ENCODE measurements at places on chromosomes 16 and 17.

DNA sequence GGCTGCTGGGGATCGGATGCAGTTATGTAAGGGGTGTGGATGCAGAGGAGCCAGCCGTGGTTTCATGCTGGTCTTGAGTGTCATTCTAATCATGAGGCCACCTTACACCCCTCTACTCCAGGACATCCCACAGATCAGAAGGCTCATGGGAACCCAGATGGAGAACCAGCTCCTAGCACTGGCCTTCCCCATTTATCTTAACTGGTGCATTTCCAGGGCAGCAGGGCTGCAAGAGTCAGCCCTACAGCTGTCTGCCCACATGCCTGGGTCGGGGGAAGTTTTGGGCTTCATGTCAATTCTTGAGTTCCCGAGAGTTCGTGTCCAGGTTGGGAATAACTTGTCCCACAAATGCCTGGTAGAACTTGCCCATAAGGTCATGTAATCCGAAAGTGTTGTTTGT is 29.1 kb downstream of the RPTOR start:
- DNase-seq: no peak

DNA sequence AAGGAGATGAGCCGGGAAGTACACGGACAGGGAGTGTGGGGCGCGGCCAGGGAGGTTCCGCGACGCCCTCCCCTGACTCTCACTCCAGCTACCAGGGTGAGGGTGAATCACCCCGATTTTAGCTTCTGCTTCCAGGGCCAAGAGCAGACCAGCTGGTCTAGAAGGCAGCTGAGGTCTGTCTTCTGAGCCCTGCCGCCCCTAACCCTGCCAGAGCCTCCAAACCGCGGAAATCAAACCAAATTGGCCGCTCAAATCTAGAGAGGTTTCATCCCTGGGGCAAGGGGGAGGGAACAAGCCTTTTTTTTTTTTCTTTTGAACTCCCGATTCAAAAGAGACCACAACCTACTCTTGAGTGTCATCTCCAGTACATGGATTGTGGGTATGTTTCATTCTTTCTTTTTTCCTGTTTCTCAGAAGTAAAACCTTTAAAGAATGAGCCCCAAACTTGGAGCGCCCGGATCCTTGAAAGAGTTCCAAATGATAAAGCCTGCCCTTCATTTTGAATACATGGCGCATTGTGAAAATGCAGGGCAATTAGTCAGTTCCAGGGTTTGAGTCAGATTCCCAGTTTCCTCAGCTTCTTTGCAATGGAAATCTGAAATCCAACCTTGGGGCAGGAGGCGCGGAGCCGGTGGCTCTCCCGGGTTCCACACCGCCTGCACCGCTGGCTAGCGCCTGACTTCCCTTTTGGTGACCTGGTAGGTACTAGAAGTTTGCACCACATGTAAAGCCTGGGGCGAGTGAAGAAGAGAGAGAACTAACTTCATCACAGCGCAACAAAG is 16.5 kb upstream of the ZFHX3 start:
- no peak for DNase-seq

DNA sequence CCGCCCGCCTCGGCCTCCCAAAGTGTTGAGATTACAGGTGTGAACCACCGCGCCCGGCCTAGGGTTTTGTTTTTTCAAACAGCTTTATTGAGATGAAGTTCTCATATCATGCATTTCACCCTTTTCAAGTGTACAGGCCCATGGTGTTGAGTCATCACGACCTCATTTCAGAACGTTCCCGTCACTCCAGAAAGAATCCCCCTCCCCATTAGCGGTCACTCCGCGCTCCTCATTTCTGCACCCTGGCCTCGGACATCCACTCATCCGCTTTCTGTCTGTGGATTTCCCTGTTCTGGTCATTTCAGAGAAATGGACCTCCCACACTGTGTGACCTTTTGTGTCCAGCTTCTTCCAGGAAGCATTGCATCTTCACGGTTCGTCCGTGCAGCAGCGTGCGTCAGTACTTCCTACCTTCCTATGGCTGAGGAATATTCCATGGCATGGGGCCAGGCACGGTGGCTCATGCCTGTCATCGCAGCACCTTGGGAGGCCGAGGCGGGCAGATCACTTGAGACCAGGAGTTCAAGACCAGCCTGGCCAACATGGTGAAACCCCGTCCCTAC is 135.2 kb upstream of the GSE1 start:
- DNase-seq: peak; percentile 5

GRCh38 chr17:14428648-14429029 is 127.8 kb downstream of the HS3ST3B1 start:
- no peak for DNase-seq

DNA sequence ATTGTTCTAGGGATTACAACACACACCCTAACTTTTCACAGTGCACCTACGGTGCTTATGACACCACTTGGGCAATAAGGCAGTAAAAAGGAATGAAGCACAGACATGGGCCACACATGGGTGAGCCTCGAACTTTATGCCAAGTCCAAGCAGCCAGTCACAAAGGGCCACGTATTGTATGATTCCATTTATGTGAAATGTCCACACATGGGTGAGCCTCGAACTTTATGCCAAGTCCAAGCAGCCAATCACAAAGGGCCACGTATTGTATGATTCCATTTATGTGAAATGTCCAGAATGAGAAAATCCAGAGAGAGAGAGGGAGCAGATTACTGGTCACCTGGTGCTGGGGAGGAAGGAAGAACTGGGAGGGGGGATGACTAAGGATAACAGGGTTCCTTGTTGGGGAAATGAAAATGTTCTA is 22.2 kb downstream of the RMI2 start:
- DNase-seq: peak; percentile 4

DNA sequence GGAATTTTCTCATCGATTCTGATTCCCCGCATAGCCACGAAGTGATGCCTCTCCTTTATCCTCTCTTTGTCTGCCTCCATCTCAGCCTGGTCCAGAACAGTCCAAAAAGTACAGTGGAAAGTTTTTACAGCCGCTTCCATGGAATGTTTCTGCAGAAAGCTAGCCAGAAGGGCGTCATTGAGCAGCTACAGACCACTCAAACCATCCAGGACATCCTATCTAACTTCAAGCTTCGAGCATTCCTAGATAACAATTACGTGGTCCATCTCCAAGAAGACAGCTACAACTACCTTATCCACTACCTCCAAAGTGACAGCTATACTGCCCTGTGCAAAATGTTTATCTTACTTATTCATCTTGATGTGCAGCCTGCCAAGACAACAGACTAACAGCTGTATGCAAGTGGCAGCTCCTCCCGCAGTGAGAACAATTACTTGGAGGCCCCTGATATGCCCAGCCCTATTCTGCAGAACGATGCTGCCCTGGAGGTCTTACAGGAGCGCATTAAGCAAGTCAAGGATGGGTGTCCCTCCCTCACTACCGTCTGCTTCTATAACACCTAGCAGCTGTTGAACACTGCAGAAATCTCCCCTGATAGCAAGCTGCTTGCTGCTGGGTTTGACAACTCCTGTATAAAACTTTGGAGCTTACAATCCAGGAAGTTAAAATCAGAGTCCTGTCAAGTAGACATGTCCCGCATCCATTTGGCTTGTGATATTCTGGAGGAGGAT is 38.9 kb downstream of the SLFN12L start:
- DNase-seq: no peak

DNA sequence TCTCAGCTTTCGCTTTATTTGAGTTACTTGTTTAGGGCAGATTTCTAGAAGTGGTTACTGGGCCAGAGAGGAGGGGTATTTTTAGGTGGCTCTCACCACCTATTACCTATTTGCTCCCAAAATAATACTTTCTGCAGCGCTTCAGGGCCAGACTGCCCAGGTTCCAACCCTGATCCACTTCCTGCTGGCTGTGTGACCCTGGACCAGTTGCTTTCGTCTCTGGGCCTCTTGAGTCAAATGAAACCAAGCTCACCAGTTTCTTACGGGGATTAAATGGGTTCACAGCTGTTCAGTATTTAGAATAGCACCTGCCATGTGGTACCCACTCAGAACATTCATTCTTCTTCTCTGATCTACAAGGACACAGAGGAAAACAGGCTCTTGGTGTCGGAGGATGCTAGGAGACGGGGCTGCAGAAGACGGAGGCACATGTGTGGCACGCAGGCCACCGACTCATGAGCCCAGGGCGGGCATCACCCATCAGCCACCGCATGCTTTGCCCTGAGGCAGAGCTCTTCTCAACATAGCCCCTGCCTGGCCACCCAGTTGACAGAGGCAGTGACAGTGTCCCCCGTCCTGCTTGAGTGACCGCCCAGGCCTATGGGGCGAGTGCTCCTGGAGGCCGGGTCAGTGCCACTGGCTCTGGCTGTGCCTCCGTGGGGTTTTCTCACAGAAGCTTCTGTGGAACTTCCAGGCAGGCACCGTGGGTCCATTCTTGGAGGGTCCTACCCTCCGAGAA is 149.0 kb upstream of the PLCG2 start:
- DNase-seq: no peak

- DNase-seq: peak; percentile 7
Measured at GRCh38 chr16:9159839-9160550, 68.6 kb downstream of the HAPSTR1 start.

GRCh38 chr17:10147761-10148415 is 50.5 kb downstream of the GAS7 start:
- no peak for DNase-seq

GRCh38 chr16:6570530-6570929 is 762.1 kb upstream of the RBFOX1 start:
- DNase-seq: no peak

GRCh38 chr16:72530434-72530833 is 358.5 kb upstream of the PMFBP1 start:
- DNase-seq: peak; percentile 61

GRCh38 chr16:74578433-74578832 is 28.5 kb downstream of the GLG1 start:
- no peak for DNase-seq

- no peak for DNase-seq
Measured at GRCh38 chr16:67935101-67935401, 1.6 kb downstream of the PSMB10 start.

DNA sequence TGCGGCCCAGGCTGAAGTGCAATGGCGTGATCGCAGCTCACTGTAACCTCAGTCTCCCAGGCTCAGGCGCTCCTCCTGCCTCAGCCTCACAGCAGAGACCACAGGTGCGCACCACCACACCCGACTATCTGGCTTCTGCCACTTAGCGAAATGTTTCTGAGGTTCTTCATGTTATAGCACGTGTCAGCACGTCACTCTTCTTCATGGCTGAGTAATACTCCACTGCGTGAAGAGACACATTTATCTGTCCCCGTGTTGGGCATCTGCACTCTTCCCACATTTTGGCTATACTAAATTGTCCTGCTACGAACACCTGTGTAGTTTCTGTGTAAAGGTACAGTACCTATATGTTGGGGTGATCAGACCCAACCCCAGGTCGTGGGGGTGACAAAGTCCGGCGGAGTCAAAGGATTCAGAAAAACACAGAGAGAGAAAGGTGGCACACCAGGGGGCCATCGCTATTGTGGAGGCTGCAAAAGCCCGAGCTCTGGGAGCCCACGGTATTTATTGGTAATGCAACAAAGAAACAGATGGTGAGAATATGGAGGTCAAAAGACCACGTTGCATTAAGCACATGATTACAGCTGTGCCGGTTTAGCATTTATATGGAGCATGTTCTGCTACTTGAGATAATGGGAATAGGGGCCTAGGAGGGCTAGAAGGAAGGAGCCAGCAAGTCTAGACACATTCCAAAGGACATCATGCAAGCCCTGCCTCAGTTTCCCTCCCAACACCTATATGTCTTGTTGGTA is 851 bp upstream of the DPEP1 start:
- no peak for DNase-seq

DNA sequence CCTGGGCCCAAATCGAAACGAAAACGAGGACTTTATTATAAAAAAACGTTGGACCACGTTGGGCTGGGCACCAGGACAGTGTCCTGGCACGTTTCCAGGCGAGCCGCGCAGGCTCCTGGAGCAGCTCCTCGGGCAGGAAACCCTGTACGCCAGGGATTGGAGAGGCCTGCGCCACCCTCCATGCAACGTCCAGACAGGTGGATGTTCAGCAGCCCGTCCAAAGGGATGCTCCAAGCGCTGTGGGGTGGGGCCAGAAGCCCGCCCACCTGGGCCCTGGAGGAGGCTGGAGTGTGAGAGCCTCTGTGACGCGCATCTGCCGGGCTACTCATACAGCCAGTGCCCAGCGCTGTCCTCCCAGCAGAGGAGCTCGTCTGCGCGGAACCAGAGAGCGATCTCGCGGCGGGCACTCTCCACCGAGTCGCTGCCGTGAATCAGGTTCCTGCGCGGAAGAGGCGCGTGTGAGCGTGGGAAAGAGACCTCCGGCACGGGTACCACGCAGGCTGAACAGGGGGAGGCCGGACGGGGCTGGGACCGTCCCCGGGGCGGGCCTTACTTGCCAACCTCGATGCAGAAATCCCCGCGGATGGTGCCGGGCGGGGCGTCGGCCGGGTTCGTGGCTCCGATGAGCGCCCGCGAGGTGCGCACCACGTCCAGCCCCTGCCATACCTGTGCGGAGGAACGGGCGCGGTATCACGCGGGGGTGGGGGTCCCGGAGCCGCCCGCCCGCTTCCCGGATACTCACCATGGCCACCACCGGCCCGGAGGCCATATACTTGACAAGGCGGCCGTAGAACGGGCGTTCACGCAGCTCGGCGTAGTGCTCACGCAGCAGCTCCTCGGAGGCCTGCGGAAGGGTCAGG is 785 bp downstream of the NME3 start:
- no peak for DNase-seq

- no peak for DNase-seq
Measured at GRCh38 chr17:81813371-81813684, 9.4 kb downstream of the GCGR start.

DNA sequence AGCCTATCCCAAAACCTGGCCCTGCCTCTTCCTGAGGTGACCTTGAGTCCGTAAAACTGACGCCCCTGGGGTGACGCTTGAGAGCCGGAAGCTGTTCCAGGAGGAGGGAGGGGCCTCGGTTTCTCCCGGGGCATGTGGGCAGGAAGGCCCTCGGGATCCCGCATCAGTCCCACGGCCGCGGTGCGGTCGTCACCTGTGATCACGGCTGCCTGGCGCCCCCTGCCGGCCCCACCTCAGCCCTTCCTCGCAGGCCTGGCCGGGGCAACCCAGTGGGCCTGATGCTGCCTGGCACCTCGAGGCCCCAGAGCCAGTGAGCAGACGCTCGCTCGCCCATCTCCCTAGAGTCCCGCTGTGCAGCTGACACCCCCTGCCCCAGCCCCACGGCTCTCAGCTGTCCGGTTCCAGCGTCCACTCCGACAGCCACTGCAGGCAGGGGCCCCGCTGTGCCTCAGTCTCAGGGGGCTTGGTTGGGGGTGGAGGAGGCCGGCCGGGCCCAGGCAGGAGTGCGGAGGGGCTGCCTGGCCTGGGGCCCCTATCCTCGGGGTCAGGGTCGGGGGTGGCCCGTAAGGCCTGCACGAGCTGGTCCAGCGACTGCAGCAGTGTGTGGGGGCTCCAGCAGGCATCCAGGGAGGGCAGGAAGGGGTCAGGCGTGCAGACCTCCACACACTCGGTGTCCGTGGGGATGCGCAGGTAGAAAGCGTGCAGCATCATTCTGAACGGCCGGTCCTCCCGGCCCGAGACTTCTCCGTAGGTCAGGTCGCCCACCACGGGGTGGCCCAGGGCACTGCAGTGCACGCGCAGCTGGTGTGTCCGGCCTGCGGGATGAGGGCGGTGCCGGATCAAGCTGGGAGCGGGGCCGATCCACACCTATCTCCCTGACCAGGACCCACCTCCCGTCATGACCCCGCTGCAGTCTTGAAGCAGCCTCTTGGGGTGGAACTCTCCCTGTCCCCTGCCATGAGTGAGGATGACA is 2.3 kb downstream of the RPUSD1 start:
- DNase-seq: peak; percentile 20

DNA sequence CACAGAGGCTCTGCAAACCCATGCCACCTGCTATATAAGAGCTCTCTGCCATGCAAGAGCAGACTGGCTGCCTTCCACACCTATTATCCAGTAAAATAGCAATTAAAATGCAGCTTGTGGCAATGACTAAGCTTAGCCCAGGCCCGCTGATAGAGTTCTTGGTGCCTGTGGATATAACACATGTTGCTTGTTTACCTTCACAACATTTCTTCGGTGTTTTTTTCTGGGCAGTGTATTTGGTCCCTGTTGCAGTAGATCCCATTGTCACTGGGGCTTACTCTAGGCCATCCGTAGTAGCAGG is 63.5 kb downstream of the SPECC1 start:
- DNase-seq: no peak

Data from RCC 7860 (cell line).